Effector memory CD4-positive, alpha-beta T cell (primary cell): ENCODE measurements at places on chromosomes 11 and 22.

DNA sequence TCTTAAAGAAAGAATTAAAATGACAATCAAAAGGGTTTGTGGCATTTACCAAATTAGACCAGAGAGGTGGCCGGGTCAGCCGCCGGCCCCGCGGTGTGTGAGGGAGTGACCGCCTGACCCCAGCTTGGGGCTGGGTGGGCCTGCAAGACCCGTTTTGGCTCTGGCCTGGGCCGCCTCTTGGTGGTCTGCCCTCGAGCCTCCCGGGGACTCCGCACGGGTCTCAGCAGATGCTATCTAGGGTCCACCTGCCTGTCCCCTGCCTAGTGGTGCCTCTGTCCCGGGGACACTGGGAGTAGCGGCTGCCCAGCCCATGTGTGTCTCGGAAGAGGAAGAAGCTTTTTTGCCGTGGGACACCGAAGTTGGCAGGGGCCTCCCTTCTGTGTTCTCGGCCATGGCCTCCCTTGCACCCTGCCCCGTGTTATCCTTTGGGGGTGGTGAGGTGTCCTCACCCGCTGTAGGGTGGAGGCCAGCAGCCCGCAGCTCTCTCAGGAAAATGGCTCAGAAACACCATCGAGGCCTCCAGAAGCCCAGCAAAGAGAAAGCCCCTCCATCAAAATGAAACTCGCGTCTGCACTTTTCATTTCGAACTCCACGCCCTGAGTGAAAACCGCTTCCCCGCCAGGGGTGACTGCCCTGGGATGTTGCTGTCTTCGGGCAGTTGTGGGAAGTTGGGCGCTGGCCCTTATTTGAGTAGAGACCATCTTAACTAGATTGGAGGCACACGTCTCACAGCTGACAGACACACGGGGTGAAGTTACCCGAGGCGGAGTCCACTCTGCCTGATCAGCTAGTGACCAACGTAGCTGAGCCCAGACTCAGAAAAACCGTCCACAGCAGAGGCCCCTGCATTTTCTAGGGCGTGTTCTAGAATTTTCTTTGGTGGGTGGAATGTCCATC lies 8.0 kb downstream of the CCND1 start:
- DNase-seq: no peak

GRCh38 chr11:11594162-11594561 lies 27.6 kb downstream of the GALNT18 start:
- DNase-seq: no peak

DNA sequence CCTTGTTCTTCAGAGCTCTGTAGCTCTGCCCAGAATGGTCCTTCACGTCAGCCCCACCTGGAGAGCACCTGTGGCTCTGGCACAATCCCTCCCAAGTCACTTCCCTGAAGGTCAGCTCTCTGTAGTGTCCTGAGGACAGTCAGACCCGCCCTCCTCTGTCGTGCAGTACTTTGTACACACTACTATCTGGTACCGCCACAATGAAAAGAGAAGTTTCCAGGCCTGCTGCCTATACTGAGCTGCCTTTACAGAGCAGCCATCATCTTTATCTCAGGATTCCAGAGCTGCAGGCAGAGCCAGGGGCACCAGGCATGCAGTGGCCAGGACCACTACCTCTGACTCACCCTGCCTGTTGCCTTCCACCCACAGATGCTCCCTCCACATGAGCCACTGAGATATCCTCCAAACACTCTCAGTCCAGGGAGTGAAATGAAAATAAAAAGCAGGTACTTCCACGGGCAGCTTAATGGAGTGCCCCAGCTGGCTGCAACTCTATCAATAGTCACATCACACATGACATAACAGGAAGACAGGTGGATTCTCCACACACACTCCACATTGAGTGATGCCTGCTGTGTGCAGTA lies 7.3 kb downstream of the PACSIN2 start:
- no peak for DNase-seq

DNA sequence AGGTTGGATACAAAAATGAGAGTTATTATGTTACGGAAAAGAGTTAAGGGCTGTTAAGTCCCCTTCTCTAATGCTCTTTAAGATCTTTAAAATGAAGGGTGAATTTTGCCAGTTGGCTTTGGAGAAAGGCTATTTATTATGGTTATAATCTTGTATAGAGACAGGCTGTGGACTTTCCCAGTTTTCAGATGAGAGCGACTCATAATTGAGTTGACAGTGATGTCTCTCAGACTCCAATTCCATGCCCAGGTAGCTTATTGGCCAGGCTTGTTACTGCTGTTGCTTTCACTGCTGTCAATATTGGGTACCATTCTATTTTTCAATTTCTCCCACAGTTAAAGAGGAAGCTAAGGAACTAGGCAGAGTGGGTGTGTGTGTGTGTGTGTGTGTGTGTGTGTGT lies 13.1 kb downstream of the ENDOD1 start:
- no peak for DNase-seq

- no peak for DNase-seq
These were observed 337.8 kb downstream of the MIAT start for GRCh38 chr22:26995235-26995634.

DNA sequence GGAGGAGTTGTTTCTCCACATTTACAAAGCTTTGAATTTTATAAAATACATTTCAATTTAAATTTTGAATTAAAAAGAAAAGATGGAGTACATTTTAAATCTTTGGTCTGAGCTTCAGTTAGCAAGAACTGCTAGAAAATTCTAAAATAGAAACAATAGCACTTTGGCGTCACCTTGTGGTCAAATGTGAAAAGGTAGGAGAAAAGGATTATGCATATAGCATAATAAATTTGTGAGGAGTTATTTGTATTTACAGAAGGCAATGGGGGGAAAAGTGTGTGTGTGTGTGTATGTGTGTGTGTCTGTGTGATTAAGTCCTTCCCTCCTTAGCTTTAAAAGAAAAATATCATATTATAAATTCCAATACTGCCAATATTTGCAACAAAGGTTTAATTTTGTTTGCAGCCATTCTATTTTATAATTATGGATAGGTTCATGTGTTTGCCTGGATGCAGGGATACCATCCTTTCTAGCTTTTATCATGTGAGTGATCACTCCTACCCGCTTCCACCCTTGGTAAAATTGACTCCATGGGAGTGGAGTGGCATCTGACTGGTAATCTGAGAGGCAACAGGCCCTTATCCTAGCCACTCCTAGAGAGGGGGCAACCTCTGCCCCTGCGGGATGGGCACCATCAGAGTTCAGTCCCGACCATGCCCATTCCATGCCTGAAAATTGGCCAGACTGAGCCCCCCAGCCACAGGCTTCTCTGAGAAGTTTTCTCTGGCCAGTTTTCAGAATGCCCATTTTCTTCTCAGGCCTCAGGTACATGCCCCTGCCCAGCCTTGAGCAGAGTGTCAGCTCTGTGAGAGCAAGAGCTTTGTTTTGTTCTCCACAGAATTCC lies 13.6 kb upstream of the LGR4 start:
- no peak for DNase-seq

DNA sequence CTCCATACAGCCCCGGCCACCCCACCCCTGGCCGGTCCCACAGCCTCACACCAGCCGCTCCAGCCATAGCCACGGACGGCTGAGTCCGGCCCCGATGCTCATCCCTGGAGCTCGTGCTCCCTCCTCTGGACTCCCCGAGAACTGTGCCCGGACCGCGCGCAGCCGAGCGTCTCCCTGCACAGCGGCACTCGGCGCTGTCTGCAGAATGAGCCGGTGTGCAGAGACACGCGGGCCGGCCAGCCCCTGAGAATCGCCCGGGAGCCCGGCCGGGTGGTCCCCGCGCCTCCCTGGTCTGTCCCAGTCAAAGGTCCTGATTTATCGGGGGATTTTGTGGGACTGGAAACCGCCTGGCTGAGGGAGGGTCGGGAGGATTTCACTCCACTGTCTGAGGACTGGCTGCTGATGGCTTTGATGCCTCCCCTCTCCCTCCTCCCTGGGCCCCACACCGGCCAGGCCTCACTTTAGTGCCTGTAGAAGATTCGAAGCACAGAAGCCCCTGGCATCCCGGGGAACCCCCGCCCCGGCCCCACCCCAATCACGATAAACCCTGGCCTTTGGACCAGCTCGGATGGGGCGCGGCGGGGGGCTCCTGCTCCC lies 102.7 kb downstream of the BRD1 start:
- peak; percentile 49 for DNase-seq

GRCh38 chr11:24267014-24267413 lies 229.8 kb upstream of the LUZP2 start:
- no peak for DNase-seq

DNA sequence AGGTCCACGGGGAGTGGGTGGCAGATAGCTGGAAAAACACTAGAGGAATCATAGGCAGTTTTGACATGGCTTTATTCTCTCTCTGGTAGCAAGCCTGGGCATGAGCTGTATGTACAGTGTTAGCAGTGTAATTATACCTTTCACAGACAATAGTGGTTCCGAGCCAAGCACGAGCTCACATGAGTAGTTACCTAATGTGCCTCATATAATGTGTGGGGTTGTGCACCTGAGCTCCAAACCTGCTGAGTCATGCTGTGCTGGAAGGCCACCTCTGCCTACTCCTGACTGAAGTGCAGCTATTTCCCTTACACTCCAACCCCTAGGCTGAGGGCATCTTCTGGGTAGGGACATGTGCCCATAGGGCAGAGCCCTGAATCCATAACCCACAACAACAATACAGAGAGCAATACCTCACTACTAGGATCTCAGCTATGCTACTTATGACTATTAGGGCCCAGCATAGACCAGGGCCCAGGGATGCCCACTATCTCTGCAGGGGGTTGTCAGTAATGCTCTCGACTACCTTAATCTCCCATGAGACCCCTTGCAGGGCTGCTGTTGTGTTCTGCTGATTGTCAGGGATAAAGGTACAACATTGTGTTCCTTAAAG lies 432.1 kb downstream of the DYNC2H1 start:
- DNase-seq: no peak

GRCh38 chr11:68118706-68119448 lies 2.3 kb downstream of the CHKA start:
- DNase-seq: no peak

GRCh38 chr22:45210577-45210976 lies 30.1 kb downstream of the KIAA0930 start:
- no peak for DNase-seq

DNA sequence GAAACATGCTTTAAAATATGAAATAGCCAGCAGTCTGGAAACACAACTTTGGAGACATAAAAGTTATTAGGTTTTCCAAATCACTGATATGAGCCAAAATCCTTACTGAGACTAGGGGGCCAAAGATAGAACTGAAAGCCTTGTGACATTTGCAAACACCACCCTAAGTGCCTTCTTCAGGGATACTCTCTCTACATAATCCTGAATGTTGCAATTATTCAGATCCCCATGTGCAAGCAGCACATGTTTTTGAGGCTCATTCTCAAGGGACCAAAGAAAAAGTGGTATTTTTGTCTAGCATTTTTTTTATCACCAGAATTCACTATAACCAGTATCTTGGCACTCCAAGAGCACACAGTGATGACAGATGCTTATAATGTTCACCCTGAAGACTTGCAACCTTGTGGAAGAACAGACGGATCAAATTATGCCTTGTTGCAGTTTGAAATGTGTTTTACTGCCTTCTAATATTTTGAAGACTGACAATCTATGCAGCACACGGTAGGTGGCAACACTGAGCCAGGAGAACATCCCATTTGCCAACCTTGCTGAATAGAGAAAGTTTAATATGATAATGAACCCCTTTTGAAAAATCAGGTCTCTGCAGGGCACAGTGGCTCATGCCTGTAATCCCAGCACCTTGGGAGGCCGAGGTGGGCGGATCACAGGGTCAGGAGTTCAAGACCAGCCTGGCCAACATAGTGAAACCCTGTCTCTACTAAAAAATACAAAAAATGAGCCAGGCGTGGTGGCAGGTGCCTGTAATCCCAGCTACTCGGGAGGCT lies 78.5 kb downstream of the PLEKHA7 start:
- no peak for DNase-seq

DNA sequence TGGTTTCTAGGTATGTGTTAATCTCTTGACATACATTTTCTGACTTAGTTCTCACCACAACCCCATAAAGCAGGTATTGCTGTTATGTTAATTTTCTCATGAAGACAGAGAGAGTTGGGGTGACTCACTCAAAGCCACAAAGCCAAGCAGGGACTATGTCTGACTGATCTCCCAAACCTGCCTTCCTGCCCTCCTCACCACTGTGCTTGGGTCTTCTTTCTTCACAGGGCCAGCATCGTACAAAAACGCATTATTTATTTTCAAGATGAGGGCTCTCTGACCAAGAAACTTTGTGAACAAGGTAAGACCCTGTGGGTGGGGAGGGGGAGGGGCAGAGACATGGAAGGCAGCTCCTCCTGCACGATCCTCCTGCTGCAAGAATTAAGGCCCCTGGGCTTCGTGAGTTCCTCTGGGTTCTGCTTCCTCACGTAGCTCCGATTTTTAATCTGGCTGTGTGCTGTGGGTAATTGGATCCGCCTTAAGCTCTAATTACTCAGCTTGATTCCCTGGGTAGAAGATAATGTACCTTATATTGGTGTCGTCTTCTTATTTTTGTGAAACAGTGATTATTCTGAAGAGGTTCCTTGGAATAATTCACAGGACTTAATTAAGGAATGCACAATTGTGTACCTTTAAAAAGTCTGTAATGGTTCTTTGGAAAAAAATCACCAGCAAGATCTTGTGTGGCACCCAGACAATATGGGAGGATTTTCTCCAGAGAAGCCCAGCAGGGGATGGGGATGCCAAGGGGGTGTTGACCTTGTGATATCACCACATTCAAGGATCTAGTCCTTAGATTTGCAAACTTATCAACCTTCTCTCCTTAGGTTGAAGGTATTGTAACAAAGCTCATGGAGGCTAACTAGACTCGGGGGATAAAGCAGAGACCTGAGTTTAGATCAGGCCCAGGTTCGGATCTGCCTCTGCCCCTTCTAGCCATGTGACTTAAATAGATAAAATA lies 112.9 kb downstream of the SPON1 start:
- peak; percentile 43 for DNase-seq

DNA sequence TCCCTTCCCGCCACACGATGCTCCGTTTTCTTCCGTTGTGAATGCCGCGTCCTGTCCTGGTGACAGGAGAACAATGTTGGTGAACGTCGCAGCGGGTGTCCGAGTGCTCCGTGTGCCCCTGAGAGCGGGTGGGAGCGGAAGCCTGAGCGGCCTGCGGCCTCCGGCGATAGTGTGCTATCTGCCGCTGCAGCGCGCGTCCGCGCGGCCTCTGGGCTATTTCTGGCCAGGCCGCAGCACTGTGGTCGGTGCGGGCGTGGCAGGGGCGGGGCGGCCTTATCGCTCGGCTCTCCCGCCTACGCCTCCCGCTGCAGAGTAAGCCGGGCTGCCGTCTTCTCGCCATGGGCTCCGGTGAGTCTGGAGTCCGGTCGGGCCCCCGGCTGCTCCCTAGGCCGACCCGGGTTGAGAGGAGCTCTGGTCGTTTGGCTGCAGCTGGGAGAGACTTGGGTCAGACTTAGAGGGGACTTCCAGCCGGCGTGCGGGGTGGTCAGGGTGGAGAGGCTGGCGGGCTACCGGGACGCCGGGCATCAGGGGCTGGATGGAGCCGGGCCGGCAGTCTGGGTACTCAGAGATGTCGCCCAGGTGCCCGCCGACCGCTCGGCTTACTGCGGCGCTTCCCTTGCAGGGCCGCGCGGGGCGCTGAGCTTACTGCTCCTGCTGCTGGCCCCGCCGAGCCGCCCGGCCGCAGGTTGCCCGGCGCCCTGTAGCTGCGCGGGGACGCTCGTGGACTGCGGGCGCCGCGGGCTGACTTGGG lies at the start of gene GP1BB:
Gene GP1BB (plus strand): TSS at position 308 of the 751 bp plus-strand sequence. CDS start 31 bp downstream, at position 339.
- DNase-seq: no peak

GRCh38 chr11:850775-851763 lies 8.4 kb downstream of the TSPAN4 start:
- DNase-seq: no peak
